Large intestine (tissue), 12 donors: ENCODE measurements at places on chromosomes 6 and 20.
A peak's percentile ranks its signal among the peaks of the same experiment; 100 is the strongest.

GRCh38 chr6:129750360-129750759, 40.4 kb upstream of the ARHGAP18 start:
- no peak overlapping the region for H3K27ac ChIP-seq
- no peaks in the 10 kb centered on the region for H3K4me1 ChIP-seq
- H3K4me3 ChIP-seq = no peak overlapping the region
- DNase-seq = no peak
- no peaks in the 10 kb centered on the region for H3K36me3 ChIP-seq
- no peaks in the 10 kb centered on the region for H3K27me3 ChIP-seq

DNA sequence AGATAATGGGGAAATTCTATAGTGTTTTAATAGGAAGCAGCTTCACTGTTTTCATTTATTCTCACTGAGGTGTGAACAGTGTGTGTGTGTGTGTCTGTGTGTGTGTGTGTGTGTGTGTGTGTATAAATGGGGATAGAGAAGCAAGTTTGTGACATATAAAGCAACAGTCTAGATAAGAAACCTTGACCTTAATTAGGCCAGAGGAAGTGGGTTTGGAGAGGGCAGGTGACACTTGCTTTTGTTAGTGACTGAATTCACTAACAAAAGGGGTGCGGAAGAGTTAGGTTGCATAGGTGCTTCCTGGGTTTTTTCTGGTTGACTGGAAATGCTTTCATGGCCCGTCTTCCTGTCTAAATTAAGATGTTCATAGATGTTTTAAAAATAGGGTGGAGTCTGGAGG, 515.7 kb upstream of the FLRT3 start:
- no peaks in the 10 kb centered on the region for H3K27me3 ChIP-seq
- no peak for DNase-seq
- H3K36me3 ChIP-seq = no peaks in the 10 kb centered on the region
- H3K4me1 ChIP-seq = no peaks in the 10 kb centered on the region
- H3K4me3 ChIP-seq = no peak overlapping the region

DNA sequence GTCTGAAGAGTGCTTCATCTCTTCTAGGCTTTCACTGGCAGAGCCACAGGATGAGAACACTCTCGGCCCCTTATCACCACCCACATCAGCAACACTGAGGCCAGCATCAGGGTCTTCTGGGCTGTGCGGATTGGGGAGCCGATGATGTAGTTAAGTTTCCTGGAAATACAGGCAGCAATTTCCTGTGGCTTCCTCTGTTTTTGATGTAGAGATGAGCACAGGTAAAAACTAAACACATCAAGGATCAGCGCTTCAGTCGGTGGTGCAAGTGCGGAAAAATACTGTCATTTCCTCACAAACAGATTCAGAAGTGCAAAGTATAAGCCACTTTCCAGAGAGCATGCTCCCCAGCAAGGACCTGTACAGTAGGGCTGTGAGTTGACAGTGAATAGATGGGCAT, 62.6 kb downstream of the BACH2 start:
- H3K4me3 ChIP-seq = no peak overlapping the region
- DNase-seq = no peak

- peaks cover 6% of the 10 kb centered on the region for H3K27me3 ChIP-seq
- H3K27ac ChIP-seq = no peak overlapping the region
- H3K4me1 ChIP-seq = no peaks in the 10 kb centered on the region
- H3K36me3 ChIP-seq = no peaks in the 10 kb centered on the region
- DNase-seq = no peak
These were observed 29.1 kb upstream of the STX16 start for GRCh38 chr20:58621906-58622548.

GRCh38 chr6:105137388-105137787, 42.4 kb downstream of the POPDC3 start:
- H3K36me3 ChIP-seq = no peaks in the 10 kb centered on the region
- peak; percentile 19 for DNase-seq
- H3K4me1 ChIP-seq = peaks cover 7% of the 10 kb centered on the region
- H3K27me3 ChIP-seq = peaks cover 33% of the 10 kb centered on the region
- peak overlapping the region; percentile 48 for H3K4me3 ChIP-seq

DNA sequence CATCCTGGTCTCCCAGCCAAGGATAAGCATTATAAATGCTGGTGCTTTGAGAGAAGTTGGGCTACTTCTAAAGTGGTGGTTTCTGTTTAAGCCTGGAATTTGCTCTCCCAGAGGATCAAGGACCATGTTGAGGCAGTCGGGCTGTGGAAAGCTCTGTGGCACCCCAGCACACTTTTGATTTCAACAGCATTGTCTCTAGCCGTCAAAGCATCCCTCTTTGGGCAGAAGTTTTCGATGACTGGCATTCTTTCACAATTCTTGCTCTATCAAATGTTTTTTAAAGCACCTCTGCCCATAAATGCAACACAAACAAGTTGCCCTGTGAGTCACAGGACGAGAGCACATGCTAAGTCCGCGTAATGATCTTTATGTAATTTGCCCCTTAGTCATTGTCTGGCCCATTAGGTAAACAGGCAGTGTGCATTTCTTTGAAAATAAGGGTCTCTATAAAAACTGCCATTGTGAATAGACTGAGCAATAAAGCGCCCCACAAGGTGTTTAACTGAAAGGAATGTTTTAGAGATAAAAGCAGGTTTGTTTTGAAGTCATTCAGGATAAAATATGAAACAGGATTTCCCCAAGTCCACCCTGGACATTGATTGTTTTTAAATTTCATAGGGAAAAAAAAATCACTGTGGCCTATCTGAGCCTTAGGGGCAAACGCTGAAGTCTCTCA, 44.7 kb upstream of the FOXQ1 start:
- H3K4me1 ChIP-seq = peaks cover 10% of the 10 kb centered on the region
- no peak overlapping the region for H3K4me3 ChIP-seq
- peak; percentile 83 for DNase-seq
- H3K27ac ChIP-seq = no peak overlapping the region
- no peaks in the 10 kb centered on the region for H3K36me3 ChIP-seq
- no peaks in the 10 kb centered on the region for H3K27me3 ChIP-seq
